ENCODE measurements at places on chromosomes 2 and 18.

GRCh38 chr2:218396688-218397462 is 2.8 kb upstream of the CTDSP1 start:
- peak; percentile 60 for DNase-seq

GRCh38 chr2:222270396-222270795 is 28.4 kb downstream of the PAX3 start:
- no peak for DNase-seq

DNA sequence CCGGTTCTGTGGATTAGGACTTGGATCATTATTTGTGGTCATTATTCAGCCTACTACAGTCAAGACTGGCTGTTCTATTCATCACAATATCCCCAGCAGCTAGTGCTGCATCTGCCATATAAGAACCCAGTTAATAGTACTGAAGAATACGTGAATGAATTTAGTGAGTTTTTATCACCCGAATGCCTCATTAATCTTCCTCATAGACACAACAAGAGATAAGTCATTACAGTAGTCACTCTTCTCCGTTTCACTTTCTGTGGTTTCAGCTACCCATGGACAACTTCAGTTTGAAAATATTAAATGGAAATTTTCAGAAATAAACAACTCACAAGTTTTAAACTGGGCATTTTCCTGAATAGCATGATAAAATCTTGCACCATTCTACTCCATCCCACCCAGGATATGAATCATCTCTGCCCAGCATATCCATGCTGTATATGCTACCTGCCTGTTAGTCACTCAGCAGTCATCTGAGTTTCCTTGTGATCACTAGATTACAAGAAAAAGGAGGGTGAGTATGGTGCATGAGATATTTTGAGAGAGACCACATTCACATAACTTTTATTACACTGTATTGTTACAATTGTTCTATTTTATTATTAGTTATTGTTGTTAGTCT is 363.7 kb upstream of the CHAC2 start:
- no peak for DNase-seq

DNA sequence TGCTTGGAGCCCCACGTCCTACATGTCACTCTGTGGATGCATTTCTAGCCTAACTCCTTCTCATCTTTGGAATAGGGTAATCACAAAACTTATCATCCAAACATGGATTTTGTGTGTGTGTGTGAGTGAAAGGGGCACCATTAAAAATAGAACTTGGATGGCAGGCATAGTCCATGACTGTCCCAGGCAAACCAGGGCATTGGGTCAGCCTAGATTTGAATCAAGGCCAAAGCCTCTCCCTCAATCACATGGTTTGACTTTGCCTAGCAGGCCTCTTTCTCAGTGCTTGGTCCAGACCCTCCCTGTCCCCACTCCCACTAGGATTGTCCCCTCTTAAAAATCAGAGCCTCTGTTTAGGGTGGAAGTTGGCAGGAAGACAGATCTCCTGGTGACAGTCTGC is 67.4 kb upstream of the BCL2L11 start:
- no peak for DNase-seq

DNA sequence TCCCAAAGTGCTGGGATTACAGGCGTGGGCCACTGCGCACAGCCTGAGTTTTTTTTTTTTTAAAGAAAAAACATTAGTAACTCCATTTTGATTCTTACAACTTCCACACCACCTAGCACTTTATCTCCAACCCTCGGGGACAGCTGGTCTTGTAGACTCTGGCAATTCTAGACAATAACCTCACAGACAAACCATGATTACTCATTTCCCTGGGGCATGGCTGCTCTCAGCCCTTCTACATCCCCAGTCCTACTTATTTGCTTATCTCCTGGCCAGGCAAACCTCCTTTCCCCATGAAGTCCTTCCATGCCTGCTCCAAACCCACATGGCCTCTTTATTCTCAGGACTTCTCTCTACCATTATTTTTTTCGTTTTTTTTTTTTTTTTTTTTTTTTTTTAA is 91.1 kb downstream of the ACTR3 start:
- no peak for DNase-seq
